Spleen (tissue), 13 donors: ENCODE measurements at places on chromosomes 3 and 15. TPM values are rescaled to one million over a fixed set of nuclear protein-coding genes. Genes with fewer than 3 reads are reported as not detected.

Gene SMCO1
- not detected for polyA plus RNA-seq

Gene THUMPD3
- polyA plus RNA-seq: 18.9 TPM

Gene PTPRG
- 1.6 TPM for polyA plus RNA-seq

Gene HMCES
- polyA plus RNA-seq: 18.8 TPM

Gene IL17RE
- polyA plus RNA-seq: 1.7 TPM

Gene SLC12A1
- polyA plus RNA-seq: 0.02 TPM

Gene CCRL2
- 5.6 TPM for polyA plus RNA-seq

Gene PROS1
- 2.5 TPM for polyA plus RNA-seq

Gene RBP2
- polyA plus RNA-seq: not detected

Gene TMC3
- not detected for polyA plus RNA-seq

Gene CPLX3
- polyA plus RNA-seq: 28.9 TPM

Gene FOXB1
- 0.03 TPM for polyA plus RNA-seq

Gene SAMMSON
- polyA plus RNA-seq: 0.05 TPM

Gene RPSA
- 3,649 TPM for polyA plus RNA-seq

Gene COL6A5
- not detected for polyA plus RNA-seq

Gene CHRM5
- polyA plus RNA-seq: not detected

Gene MESP2
- polyA plus RNA-seq: not detected
